ENCODE measurements at places on chromosomes 5 and 9.

GRCh38 chr5:81397176-81397575, 3.2 kb upstream of the ACOT12 start:
- peak; percentile 40 for DNase-seq

GRCh38 chr5:570446-570845, 41.7 kb upstream of the CEP72 start:
- DNase-seq, result no peak

DNA sequence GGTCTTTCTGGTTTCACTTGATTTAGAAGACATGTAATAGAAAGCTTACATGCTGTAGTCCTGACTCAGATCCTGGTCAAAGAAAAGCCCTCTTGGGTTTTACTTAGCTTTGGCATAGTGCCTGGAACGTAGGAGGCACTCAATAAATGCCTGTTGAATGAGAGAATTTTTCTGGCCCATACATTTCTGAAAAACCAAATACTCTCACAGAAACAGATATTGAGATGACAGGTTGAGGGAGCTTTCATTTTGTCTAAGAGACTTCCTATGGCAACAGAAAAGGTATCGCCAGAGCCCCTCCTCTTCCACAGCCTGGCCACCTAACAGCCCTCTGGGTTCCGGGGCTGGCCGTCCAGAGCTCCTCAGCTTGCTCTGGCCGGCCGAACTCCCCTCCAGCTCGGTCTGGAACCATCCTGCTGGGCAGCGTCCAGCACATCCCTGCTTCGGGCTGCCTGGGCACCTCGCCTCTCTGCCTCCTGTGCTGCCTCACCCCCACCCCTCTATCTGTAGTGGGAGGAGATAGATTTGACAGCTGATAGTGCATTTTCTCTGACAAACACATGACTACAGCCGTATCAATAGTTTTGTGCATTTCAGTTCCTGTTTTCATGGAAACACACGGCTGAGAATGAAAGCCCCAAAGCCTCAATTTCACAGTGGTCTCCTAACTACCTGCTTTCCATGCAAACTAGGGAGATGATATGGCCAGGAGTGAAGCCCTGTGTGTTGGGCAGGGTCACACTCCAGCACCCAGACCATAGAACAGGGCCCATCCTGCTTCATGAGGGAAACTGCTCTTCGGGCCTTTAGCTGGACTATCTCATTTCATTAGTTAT, 1.1 kb downstream of the IL4 start:
- peak; percentile 96 for DNase-seq

- DNase-seq, result peak; percentile 70
These were observed 79.0 kb downstream of the SPRY4 start for GRCh38 chr5:142245786-142246185.

- DNase-seq, result no peak
These were observed 1704.8 kb upstream of the CDH9 start for GRCh38 chr5:28743025-28743715.

- peak; percentile 9 for DNase-seq
These were observed 28.4 kb downstream of the TIMD4 start for GRCh38 chr5:156934450-156935211.

GRCh38 chr9:81529556-81530193, 159.7 kb downstream of the TLE1 start:
- DNase-seq, result peak; percentile 48

- no peak for DNase-seq
These were observed 11.5 kb downstream of the UIMC1 start for GRCh38 chr5:176995122-176995490.

GRCh38 chr9:16921855-16922254, 51.4 kb upstream of the BNC2 start:
- no peak for DNase-seq

GRCh38 chr5:106646106-106646505, 1024.6 kb downstream of the EFNA5 start:
- no peak for DNase-seq

GRCh38 chr5:43279548-43280274, 33.5 kb downstream of the HMGCS1 start:
- DNase-seq, result no peak

All from AG10803 (cell line).